ENCODE measurements at places on chromosomes 4 and X.

GRCh38 chr4:100489305-100489704 is 28.5 kb downstream of the EMCN start:
- peak; percentile 34 for DNase-seq

GRCh38 chr4:156496797-156497196 is 474.8 kb downstream of the PDGFC start:
- no peak for DNase-seq

GRCh38 chr4:5799406-5799805 is 88.4 kb downstream of the EVC start:
- no peak for DNase-seq

DNA sequence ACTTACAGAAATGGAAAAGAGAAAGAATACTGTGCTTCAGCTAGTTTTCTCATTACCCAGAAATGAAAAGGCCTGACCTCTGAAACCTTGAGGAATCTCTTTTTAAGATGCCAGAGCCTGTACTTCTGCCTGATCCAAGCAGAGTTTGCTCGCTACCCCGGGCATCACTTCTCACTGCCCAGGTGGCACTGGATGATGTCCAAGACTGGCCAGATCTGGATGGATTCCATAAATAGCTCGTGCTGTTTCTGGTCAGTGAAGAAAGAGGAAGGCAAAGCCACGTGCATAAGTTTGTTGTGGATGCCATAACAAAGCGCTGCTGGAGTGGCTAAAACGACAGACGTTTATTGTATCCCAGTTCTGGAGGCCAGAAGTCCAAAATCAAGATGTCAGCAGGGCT is 133.5 kb downstream of the TBL1X start:
- no peak for DNase-seq

- no peak for DNase-seq
Measured at GRCh38 chrX:148913971-148914370, 413.6 kb downstream of the AFF2 start.

- DNase-seq = peak; percentile 2
Measured at GRCh38 chr4:39390603-39391002, 16.1 kb upstream of the KLB start.

DNA sequence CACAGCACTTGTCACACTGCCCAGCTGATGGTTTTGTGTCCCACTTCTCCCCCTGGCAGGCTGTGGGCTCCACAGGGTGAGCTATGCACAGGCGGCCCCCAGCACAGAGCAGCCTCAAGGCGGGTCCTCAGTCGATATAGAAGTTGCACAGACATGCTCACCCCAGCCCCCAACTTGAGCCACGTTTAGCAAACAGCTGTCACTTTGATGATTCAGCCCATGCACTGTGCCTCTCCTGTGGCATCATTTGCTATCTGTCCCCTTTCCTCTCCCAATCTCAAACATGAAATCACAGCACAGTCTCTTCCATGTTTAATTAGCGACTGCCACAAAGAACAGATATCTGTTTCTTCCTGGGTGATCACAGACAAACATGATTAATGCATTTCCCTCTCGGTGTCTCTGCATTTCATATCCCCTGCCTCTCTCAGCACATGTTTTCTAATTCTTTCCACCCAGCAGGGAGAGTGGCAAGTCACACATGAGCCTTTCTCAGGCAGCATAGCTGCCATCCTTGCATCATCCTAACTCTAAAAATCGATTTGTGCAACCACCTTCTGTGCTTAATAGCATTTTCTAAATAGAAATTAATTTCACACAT is 204.9 kb downstream of the EVC2 start:
- DNase-seq = no peak

- DNase-seq = no peak
Measured at GRCh38 chr4:89267846-89268245, 39.8 kb downstream of the GPRIN3 start.

DNA sequence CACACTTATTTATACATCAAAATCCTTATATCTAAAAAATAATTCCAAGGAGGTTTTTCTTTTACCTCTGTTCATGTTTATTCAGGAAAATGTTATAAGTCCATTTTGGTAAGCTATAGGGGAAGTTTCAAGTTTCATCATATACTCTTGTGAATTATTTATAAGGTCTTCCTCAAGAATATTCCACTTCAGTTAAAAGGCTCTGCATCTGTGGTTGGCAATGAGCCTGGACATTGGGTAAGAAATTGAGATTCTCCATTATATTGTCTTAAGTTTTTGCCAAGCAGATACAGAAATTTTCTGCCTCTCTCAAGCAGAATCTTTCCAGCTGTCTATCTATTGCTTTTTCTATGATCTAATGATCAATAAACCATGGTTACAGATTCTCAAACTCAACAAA is 641.9 kb downstream of the NLGN4X start:
- DNase-seq = no peak

DNA sequence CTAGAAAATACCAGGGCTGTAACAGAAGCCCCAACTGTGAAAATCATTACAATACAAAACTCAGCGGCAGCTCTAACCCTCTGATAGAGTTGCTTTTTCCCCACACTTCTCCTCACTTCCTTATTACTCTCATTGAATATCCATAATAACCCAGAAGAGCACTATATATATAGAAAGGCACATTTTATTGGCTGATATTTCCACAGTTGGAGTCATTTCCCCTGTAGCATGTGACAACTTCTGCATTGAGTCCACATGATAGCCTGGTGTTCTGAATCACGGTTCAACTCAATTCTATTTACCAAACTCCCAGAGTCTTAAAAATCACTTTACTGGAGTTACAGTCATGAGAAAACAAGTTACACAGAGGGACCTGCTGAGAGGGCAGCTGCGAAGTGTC is 46.6 kb upstream of the NWD2 start:
- no peak for DNase-seq
